NCI-H1694 treated with DMSO at 0.1 percent for 48 hours (cell line): ENCODE measurements at places on chromosomes 12 and 14.

- no peak for DNase-seq
These were observed 331.4 kb downstream of the MED13L start for GRCh38 chr12:115946092-115946491.

GRCh38 chr12:119714614-119715267 is 46.8 kb downstream of the PRKAB1 start:
- no peak for DNase-seq

DNA sequence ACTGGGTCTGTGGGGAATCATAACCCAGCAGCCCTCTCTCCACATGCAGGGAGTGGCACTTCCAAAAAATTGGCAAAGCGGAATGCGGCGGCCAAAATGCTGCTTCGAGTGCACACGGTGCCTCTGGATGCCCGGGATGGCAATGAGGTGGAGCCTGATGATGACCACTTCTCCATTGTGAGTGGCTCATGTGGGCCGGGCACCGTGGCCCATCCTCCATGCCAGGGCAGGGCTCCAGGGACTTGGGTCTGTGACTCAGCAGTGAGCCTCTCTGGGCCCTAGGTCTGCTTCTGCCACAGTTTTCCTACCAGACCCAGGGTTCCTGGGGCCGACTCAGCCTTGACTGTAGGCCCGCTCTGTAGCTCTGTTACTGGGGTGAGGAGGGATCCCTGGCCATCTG is 2.2 kb downstream of the NPFF start:
- no peak for DNase-seq

GRCh38 chr14:95495538-95496025 is 20.9 kb downstream of the SYNE3 start:
- no peak for DNase-seq

GRCh38 chr14:68548194-68549076 is 244.4 kb downstream of the ZFP36L1 start:
- no peak for DNase-seq

DNA sequence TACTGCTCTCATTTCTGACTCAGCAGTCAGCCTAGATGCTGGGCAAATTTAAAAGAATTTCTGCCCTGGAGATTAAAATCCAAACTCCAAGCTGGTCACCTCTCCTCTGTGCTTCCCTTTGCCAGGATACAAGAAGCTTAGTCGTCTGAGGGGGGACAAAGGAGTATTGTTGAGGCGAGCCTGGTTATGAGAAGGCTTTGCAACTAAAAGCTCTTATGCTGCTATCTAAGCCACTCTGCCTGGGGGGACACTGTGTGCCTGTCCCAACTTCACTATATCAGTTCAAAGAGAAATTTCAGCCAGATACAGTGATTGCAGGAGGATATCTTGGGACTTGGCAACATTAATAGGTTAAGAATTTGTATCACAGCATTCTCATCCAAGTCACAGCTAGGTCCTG is 10.8 kb upstream of the PLEKHH1 start:
- no peak for DNase-seq

- DNase-seq = no peak
These were observed 19.1 kb downstream of the SINHCAF start for GRCh38 chr12:31306866-31307265.

DNA sequence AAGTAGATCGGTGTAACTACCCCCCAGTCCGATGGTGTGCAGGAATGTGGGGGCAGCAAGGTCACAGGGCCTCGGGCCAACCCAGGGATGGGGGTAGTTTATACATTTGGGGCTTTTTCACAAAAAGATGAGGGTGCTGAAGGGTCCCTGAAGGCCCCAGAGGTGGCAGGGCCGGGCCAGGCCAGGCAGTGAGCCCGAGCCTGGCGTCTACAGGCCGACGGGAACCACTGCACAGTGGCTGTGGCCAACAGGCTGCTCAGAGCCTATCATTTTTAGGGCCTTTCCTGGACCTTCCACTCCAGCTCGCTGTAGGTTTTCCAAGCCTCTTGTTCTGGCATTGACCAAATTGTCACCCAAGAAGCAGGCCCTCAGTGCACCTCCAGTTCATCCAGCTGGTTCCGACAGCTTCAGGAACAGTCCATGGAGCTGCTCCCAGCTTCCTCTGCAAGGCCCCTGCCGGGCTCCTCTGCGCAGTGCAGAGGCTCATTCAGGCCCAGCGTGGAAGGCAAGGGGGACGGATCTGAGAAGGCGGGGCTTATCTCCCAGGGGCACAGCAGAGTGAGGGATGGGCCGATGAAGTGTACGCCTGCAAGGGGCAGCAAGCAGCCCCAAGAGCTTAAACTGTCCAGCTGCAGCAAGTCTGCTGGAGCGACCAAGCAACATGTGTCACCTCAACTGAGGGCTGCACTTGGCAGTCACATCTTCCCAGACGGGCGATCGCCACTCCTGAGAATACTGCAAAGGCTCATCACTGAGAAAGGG is 13.9 kb downstream of the CDCA4 start:
- DNase-seq = no peak

DNA sequence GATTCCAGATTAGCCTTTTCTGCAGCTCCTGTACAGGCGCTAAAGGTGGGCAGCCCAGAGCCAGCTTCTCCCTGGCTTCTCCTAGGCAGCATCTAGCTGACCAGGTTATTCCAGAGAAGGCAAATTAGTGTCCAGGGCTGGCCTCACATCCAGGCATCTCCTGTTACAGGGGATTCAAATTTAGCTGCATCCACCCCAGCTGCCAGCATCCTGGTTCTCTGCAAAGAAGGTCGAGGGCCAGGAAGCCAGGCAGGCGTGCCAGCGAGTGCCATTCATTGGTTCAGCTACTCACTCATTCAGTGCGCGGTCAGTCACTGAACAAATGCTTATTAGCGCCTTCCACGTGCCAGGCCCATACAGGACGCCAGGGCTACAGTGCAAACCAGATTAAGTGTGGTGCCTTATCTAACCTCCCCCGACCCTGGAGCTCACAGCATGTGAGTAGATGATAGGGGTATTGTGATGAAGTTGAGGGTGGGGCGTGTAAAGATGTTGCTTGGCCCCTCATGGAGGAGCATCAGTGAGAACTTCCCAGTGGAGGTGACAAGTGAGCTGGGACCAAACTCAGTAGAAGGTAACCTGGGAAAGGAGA is 15.7 kb upstream of the FAM222A start:
- no peak for DNase-seq

GRCh38 chr12:107718606-107719005 is 33.0 kb downstream of the PWP1 start:
- DNase-seq = no peak

DNA sequence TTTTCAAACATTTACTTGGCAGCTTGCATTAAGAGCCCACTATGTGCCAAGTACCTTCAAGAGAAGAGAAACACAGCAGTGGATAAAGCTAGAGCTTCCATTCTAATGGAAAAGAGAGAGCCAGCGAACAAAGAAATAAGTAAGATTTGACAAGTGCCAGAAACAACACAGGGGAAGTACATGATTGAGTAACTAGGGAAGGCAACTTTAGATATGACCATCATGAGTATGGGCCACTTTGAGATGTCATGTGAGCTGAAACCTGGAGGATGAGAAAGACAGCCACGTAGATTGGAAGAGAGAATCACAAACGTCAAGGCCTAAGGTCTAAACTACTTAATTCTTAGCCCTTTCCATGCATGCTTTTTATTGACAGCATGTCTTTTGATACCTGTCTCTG is 121.4 kb downstream of the ITPR2 start:
- no peak for DNase-seq

DNA sequence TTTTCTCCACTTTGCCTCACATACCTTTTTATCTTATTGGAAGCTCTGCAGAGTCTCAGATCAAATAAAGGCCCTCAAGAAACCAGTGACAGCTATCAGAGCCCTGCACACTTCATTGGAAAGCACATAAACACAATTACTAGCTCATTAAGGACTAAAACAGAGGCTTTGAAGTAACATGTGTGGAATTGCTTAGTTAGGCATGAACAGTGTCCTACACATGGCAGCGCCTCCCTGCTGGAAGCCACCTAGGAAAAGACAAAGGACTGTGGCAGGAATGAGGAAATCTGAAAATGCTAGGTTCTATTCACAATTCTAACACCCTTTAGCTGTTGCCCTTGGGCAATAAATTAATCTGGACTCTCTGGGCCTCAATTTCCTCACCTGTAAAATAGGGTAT is 89.4 kb downstream of the SUDS3 start:
- no peak for DNase-seq

DNA sequence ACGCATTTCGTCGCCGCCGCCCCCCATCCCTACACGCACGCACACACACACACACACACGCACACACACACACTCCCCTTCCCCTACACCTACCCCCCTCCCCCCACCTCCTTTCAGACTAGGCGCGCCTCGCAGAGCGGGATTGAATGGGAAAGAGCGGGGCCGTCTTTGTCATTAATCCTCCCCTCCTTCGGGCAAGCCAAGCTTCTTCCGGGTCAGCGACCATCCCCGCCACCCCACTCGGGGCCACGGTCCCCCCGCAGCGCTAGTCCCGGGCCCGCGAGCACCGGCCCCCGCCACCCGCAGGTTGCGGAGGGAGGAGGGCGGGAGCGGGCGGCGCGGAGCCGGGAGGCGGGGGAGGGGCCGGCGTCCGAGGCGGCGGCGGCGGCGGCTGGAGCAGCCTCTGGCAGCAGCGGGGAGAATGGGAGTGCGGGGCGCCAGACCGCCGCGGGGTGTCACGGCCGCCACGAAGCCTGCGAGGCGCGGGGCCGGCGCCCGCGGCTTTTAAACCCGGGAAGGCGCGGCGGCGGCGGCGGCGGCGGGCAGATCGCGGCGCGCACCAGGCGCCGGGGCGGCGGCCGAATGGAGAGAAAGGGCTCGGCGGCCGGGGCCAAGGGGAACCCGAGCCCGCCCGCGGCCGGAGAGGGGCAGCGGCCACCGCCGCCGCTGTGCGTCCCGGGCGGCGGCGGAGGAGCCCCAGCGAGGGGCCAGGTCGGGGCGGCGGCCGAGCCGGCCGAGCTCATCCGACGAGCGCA is at the start of gene TTC9:
TTC9 (plus strand) TSS at position 369 of the 755 bp plus-strand sequence; CDS start at position 583, 214 bp downstream.
- DNase-seq = no peak

DNA sequence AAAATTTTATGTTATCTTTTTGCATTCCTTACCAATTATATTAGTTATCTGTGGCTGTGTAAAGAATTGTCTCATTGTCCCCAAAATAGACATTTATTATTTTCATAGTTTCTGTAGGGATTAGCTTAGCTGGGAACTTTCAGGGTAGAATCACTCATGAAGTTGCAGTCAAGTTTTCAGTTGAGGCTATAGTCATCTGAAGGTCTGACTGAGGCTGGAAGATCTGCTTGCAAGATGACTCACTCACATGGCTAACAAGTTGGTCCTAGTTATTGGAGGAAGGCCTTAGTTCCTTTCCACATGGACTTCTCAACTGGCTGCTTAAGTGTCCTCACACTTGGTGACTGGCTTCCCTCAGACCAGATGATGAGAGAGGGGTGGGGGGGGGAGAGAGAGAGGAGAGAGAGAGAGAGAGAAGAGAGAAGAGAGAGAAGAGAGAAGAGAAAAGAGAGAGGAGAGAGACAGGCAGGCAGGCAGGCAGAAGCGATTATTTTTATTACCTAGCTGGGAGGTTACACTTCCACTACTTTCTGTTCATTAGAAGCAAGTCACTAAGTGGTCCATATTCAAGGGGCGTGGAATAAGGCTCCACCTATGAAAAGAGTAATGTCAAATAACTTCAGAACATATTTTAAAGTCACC is 6.4 kb downstream of the AP5M1 start:
- DNase-seq = no peak

DNA sequence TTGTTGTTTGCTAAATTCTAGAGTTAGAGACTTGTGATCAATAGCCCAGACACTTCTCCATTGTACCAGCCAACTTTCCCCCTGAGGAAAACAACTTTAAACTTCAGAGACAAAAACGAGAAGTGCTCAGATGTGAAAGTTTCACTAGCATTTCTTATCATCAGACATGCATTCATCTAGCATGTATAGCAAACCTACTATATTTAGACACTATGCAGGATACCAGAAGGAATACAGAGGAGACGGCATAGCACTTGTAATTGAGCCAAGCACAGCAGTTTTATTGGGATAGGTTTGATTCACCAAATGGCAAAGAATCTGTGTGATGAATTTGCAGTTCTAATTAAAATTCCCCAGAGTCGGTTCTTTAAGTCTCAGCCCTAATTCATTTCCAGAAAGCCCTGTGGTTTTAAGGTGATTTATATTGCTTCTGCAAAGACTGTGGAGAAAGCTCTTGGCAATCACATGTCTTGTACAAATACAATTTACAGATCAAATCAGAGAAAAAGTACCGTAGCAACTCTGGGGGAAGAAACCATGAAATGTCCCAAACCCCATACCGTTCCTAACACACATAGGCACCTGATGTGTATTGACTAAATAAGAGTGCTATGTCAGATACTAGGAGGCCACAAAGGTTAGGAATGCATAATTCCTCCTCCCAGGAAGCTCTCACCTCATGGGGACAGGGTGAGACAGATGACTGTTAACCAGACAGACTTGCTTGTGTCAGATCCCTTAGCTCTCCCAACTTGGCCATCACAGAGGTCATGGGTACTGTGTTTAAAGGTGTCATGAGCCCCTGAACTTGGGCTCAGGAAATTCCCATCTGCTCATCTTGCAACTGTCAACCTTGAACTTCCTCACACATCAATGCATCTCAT is 69.6 kb upstream of the KRAS start:
- no peak for DNase-seq

- no peak for DNase-seq
These were observed 39.6 kb downstream of the LARP4 start for GRCh38 chr12:50440288-50440687.

GRCh38 chr12:122087431-122088178 is 9.0 kb downstream of the MLXIP start:
- no peak for DNase-seq

DNA sequence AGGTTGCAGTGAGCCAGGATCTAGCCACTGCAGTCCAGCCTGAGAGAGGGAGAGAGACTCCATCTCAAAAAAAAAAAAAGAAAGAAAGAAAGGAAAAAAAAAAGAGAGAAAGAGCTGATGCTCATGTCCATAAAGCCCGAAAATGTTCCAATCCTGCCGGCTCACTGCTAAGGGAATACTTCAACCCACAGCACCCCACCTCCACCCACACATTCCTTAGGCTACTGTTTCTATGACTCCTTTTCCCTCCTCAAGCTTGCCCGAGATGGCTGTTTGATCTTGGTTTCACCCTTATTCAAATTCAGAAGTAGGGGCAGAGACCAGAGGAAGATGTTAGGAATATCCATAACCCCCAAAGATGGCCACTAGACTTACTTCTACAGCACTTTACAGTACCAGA is 59.5 kb upstream of the RASSF3 start:
- no peak for DNase-seq

DNA sequence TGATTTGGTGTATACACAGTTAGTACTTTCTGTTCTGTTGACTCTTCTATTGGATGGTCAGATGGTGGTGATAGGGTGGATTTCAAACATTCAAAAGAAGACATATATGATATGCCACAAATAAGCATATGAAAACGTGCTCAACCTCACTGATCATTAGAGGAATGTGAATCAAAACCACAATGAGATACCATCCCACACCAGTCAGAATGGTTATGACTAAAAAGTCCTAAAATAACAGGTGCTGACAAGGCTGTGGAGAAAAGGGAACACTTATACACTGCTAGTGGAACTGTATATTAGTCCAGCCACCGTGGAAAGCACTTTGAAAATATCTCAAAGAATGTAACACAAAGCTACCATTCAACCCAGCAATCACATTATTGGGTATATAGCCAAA is 425.5 kb downstream of the C12orf50 start:
- no peak for DNase-seq
